Activated T-cell treated with anti-CD3 and anti-CD28 coated beads for 48 hours (primary cell): ENCODE measurements at places on chromosomes 4 and X.

- no peak for DNase-seq
These were observed 37.2 kb downstream of the MTM1 start for GRCh38 chrX:150605603-150606002.

DNA sequence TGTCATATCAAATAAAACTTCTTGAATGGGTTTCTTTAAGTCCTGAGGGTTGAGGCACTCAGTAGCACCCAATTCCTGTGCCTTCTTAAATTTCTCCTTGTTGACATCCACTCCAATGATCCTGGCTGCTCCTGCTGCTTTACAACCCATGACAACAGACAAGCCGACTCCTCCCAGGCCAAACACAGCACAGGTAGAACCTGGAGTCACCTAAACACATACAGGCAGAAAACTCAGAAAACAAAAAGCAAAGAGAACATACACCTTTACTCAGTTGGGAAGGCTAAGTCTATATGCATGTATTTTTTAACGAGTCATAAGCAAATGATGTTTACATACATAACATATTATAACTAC, 10.3 kb downstream of the ADH6 start:
- no peak for DNase-seq

DNA sequence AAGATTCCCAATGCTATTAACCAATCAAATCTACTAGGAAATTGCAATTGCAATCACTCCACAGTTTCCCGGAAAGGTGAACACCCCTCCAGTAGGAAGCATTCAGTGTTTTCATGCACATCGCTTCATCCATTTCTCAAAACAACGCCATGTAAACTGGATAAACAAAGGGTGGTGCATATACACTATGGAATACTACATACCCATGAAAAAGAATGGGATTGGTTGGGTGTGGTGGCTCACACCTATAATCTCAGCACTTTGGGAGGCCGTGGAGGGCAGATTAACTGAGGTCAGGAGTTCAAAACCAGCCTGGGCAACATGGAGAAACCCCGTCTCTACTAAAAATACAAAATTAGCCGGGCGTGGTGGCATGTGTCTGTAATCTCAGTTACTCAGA, 29.1 kb downstream of the DHRSX start:
- DNase-seq, result no peak

DNA sequence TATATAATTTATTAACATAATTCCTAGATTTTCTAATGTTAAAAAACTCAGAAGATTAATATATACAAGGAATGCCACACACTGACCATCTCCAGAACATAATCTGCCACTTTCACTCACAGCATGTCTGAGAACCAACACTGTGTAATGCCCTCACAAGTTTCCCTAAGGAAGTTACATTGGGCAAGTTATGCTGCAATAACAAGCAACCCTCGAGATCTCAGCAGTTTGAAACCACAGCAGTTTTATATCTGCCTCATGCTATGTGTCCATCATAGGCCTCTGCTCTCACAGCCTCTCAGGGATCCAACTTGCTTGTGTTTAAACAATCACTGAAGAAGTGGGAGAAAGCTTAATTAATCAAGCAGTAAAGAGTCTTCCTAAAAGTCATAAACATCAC, 250.0 kb upstream of the SLC7A11 start:
- no peak for DNase-seq

DNA sequence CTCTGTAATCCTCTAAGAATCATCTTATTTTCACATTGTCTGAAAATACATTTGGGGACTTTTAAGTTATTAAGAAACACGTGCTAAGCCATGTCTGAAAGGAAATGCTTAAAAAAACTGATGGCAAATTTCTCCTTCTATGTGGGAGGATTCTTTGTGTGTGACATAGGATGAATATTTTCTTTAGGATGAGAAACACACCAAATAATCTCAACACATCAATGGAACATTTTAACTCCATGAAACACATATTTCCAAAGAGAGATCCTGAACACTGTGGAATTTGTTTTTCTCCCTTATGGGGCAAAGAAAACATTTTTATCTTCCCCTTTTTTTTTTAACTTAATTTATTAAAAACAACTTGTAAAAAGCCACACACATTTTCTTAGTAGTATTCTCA, 153.8 kb upstream of the ANKRD50 start:
- DNase-seq, result no peak

DNA sequence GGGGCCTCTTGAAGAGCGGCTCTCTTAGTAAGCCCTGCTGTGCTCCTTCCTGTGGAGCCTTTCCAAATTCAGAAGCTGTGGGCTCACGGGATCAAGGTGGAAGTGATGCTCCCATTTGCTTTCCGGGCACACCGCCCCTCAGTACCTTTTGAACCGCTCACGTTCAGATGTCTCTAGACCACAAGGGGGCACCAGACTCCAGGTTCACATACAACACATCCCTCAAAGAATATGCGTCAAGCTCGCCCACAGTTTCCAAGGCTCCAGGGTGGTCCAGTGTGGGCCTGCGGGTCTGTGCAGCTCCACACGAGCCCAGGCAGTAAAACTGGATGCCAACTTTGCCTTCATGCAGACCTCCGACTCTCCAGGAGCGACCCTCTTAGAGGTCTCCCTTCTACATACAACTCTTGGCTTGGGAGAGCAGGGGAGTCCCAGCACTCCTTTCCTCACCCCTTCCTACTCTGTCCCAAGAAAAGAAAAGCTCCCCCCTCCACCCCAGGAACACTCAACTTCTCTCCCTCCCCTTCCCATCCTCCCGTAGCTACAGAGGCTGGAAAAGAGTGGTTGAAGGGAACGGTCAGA, 11.0 kb downstream of the SUPT20HL1 start:
- DNase-seq, result peak; percentile 40

DNA sequence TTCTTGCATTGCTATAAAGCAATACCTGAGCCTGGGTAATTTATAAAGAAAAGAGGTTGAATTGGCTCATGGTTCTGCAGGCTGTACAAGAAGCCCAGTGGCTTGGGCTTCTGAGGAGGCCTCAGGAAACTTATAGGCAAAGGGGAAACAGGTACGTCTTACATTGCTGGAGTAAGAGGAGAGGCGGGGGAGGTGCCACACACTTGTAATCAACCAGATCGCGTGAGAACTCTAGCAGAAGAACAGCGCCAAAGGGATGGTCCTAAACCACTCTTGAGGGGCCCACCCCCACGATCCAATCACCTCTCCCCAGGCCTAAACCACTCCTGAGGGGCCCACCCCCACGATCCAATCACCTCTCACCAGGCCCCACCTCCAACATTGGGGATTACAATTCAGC, 50.6 kb upstream of the SHOX start:
- no peak for DNase-seq

GRCh38 chrX:101462892-101463291, 22.4 kb upstream of the ARMCX4 start:
- no peak for DNase-seq

DNA sequence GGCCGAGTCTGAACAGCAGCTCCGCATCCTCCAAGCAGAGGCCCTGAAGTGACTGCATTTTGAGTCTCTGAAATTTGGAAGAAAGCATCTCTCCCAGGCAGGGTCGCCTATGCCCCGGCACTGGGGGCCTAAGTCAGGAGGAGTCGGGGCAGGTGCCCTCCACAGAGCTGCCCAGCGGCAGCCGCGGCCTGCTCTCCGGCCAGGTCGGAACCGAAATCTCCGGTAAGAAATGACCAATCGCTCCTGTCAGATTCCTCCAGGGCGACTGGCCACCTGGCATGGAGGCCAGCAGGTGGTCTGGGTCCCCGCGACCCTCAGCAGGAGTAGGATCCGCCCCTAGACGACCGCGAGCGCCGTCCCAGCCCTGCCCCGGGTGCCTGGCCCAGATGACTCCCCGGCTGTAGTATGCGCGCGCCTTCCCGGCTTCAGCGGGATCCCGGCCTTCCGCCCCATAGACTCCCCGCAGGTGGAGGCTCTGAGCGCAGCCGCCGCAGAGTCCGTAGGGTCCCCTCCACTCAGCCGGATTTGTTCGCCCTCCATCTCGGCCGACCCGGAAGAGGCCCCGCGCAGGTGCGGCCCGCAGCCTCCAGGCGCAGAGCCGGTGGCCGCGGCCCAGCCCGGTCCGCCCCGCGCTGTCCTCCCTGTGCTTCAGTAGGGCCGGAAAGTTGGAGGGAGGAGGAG, 1.5 kb downstream of the NKX1-1 start:
- no peak for DNase-seq

- no peak for DNase-seq
These were observed 2.6 kb downstream of the COX18 start for GRCh38 chr4:73066928-73067327.

DNA sequence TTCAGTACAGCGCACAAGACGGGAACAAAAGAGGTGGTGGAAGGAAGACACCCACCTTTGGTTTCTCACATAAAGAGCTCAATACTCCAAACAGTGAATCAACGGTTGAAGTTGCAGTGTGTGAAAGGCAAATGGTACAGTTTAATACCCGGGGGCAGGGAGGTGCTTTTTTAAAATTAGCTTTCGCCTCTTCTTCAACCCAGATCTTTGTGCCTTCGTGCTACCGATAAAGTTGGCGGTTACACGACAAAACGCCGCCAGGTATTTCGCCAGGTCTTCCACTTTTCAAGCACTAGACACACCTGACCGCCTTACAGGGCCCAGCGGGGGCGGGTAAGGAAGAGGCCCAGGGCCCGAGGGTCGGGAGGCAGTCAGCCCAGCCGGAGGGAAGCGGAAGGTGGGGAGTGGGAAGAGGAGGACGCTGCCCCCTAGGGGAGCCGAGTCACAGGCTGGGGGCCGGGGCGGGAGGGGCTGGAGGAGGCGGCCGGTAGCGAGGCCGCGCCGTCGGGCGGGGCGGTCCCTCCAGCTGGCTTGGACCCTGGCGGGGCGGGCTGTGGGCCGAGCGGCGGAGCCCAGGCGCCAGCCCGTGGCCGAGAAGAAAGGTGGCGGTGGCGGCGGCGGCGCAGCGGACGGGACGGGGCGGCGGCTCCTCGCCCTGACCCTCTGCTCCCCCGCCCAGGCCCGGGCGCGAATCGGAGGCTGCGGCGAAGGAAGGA, 16.0 kb downstream of the UTP3 start:
- DNase-seq, result peak; percentile 37

DNA sequence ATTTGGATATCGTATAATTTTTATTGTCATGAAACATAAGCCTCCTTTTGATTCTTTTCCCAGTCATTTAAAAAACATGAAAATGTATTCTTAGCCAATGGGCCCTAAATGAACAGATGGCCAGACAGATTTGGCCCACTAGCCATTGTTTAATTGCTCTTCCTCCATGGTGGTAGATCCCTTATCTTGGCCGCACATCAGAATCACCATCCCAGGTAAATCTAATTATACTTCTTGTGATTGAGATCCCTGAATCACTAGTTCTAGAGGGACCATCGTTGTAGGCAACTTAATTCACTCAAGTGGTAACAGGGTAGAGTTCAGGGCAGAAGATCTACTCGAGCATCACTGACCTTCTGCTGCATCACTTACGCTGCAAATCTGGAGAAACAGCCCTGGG, 24.1 kb upstream of the VCX3A start:
- no peak for DNase-seq

GRCh38 chr4:74891037-74891436, 41.9 kb upstream of the PARM1 start:
- DNase-seq, result no peak
